ENCODE measurements at places on chromosomes 1 and 21.
A peak's percentile ranks its signal among the peaks of the same experiment; 100 is the strongest.

DNA sequence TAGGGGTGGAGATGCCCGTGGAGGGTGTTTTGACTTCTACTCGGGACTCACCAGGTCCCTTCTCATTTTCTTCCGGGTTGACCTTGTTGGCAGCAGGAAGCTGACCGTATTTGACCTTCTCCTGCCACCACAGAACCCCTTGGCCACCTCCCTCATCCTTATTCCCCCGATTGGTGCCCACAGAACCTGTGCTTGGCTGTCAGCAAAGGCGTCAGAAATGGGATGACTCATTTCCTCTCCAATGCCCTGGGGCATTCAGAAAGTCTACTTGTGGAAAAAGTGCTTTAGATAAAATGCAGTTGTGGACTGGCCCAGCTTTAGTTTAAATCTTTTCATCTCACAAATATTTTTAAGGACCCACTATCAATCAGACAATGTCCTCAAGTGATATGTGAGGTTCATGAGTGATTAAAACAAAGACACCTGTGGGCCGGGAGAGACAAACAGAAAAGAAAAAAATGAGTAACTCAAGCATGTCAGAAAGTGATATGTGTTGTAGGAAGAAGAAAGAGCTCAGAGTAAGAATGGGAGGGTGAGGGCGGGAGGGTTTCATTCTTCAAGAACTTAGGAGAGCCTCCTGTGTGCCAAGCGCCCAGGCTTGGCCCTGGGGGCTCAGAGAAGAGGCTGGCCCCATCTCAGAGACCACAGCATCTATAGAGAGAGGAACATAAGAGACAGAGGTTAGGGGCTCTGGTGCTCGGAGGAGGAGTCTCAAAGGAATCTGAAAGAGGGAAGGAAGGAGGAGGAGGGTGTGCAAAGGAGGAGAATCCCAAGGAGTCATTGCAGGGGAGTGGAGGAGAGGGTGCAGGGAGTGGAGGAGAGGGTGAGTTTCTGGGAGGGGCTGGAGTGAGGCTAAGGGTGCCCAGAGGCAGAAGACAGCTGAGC, 221.6 kb upstream of the VAMP3 start:
- DNase-seq: no peak

DNA sequence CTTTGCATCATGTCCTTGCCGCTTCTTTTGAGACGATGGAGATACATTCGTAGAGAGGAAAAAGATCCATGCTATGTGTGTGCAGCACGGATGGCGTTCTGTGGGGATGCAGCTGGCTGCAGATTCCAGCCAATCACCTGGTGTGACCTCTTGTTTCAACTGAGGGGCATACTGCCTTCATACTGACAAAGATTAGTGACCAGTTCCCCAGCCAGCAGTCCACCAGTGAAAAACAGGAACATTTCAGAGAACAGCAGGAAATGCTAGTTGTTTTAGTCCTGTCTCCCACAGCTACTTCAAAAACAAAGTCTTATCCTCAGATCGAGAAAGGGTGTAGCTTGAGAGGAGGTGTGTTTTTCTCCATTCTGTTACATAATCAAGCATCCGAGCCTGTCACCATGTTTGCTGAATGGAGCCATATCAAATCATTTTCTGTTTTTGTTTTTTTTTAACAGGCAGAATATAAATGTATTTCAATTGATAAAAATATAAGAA, 255.7 kb upstream of the FMN2 start:
- no peak for DNase-seq

GRCh38 chr1:210372931-210373627, 44.4 kb downstream of the HHAT start:
- no peak for DNase-seq

DNA sequence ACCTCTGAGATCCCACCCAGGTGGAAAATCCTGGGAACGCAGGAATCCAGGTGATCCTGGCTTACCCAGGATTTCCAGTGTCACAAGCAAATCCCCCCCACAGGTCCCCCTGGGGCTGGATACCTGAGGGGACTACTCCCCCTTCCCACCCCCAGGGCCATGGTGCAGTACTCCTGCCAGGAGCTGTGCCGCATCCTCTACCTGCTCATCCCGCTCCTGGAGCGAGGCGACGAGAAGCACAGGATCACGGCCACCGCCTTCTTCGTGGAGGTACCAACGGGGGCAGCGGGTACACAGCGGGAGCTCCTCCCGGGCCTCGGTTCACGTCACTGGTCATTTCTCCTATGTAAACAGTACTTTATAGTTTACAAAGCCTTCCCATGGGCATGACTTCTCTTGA, 20.4 kb upstream of the TTC4 start:
- DNase-seq: no peak

DNA sequence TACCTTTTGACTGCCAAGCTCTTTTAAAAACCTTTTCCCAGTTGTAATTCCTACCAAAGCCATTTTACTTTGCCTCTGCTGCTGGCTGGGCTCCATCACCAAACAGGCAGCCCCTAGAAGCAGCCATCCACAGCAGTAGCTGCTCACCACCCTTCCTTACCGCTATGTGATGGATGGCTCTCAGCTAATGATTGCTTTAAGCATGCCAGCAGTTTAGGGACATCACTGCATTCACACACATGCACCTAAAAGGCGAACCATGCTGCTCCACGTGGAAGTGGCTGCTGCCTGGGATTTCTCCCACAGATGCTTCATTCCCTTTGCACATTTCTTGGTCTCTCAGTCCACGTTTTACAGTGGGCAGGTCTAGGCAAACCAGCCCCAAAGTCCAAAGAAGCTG, 46.3 kb upstream of the PDE9A start:
- no peak for DNase-seq

DNA sequence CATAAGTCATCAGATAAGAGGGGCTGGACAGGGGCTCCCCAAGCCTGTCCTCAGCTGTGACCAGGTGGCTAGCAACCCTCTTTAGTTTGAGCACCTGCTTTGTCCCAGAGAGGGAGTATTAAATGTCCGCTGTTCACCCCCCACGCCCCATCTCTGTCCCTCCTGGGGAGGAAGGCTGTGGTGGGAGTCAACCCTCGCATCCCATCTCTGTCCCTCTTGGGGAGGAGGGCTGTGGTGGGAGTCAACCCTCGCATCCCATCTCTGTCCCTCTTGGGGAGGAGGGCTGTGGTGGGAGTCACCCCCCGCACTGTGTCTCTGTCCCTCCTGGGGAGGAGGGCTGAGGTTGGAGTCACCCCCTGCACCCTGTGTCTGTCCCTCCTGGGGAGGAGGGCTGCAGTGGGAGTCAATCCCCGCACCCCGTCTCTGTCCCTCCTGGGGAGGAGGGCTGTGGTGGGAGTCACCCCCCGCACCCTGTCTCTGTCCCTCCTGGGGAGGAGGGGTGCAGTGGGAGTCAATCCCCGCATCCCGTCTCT, 72.6 kb upstream of the ABCG1 start:
- no peak for DNase-seq

- no peak for DNase-seq
Observed at GRCh38 chr1:162067466-162067865, 2.0 kb upstream of the NOS1AP start.

DNA sequence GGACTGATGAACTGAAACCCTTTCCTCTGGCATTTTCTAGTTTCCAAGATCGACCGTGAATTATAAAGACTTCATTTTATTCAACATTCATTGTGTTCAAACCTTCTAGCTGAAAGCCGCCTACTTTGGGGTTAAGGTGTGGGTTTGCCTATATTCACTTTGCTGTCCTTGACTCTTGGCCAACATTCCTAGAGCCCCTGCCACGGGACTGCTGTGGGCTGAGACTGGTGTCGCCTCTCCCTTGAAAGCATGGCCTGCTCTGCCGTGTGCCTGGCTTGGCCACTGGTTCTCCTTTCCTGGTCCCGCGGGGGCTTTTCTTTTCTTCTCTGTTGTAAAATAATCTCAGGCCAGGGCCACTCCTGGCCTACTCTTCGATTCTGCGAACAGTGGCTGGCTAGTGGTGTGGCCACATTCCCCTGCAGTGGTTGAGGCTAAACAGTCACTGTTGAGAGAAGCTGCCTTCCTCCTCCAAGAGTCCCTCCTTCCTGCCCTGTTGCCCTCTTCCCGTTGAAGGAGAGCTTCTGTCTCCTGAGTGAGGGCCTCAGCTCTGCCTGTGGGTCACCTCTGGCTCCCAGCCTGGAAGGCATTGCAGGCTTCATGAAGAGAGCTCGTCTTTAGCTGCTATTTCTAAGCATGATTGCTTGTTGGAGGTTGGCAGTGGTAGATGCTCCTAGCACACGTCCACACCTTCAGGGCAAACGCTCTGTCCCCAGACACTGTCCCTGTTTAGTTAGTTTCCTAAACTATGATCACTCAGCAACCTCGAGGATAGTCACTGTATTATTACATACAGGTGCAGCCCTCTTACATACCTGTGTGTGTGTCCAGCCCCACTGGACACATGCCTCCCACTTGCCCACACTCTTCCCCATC, 80.5 kb downstream of the GALNT2 start:
- no peak for DNase-seq

GRCh38 chr1:32232558-32233304, 10.5 kb downstream of the EIF3I start:
- DNase-seq: no peak

- DNase-seq: peak; percentile 48
Observed at GRCh38 chr1:975896-976683, 5.8 kb downstream of the PERM1 start.

DNA sequence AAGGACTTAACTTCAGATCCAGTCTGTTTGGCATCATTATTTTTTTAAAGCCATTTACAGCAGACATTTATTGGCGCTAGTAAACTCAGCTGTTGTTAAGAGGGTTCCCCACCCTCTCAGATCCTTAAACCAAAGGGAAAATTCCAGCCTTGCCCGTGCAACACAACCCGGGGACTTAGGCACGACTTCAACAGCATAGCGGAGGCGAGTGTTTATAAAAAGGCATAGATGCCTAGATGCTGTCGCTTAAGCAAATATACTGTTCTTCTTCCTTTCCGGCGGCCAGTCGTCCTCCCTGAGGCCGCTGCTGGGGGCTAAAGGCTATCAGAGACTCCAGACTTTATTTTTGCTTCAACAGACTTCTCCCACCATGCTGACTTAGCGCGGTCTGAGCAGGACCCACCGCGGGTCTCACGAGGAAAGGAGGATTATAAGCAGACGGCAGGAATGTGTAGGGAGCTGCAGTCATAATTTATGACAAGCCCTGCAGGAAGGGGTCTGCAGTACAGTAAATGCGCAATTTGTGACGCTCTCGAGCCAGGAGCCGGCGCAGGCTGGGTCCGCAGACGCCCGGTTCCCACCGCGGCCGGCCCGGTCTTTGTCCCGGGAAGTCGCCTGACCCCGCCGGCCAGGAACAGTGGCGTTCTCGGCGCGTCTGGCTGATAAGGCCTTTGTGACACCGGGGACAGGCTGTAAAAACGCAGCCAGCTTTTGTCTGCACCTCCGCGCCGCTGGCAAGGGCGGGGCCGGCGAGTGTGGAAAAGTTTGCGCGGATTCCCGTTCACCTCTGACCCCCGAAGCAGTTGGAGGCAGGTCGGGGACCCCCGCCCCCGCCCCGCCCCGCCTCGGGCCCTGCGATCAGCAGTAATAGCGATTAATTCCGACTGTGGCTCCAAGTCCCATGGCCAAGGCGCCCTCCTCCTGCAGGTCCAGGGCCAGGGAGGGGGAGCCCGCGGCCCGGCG, 61.2 kb upstream of the ARHGEF16 start:
- DNase-seq: no peak

DNA sequence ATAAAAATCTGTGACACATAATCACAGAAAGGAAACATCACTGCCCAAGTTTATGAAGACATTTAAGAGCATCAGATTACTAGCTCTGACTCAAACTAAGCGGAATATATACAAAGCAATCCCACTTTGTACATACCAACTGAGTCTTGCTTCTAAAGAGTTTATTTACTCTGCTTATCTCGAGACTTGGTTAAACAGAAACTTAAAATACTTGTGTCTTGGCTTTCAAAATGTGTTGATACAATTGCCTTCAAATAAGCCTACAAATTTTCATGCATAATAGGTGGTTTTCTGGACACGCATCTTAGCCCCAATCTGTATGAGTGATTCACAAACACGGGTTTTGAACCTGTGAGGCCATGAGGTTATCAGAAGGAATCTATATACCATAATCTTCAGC, 21.0 kb downstream of the CD160 start:
- no peak for DNase-seq

DNA sequence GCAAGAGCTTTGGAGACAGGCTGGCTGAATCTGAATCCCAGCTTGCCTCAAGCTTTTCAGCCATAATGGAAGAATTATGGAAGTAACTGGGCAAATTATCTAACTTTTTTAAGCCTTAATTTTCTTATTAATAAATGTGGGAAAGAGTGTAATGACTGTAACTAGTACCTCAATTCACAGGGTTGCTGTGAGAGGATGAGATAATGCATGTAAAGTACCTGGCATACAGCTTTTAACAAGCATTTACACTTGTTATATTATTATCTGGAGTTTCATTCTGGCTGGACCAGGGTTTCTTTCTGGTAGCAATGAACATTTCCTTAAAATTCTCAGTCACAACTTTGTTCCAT, 15.9 kb upstream of the TNFSF4 start:
- DNase-seq: no peak

GRCh38 chr1:230061801-230062200, 5.2 kb upstream of the GALNT2 start:
- no peak for DNase-seq

GRCh38 chr1:67639361-67639760, 45.6 kb upstream of the GADD45A start:
- no peak for DNase-seq

GRCh38 chr1:91851130-91852010, 34.6 kb downstream of the TGFBR3 start:
- DNase-seq: no peak

GRCh38 chr1:215600258-215600792, 33.2 kb downstream of the KCTD3 start:
- no peak for DNase-seq

GRCh38 chr1:112744009-112744578, 29.0 kb upstream of the PPM1J start:
- no peak for DNase-seq

DNA sequence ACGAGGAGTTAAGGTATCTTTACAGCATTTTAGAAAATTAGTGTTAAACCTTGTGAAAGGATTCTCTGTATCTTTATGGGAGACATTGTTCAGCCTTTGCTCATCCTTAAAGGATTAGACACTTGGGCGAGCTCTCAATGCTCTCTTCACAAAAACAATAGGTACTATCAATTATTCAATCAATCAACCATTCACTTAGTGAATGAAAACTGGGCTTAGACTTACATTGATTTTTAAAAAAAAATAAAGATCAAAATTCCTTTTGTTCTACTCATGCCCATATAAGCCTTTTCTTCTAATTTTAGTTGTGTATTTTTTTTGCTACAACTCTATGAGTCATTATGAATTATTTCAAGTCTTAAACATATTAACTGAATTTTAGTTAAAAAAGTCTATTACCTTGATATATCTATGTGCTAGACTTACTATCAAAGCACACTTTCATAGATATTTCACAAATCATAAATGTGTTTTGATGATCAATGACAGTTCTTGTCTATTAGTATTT, 181.2 kb downstream of the DPYD start:
- no peak for DNase-seq

- no peak for DNase-seq
Observed at GRCh38 chr1:165288350-165289120, 68.0 kb downstream of the LMX1A start.

- no peak for DNase-seq
Observed at GRCh38 chr1:219066631-219067349, 106.9 kb upstream of the LYPLAL1 start.

Data from stimulated activated CD8-positive, alpha-beta memory T cell treated with anti-CD3 and anti-CD28 coated beads, Interleukin-12 subunit alpha, Interleukin-12 subunit beta, amount 100 ng/mL, for 1 hour (primary cell).